Thyroid gland (tissue), 4 donors: ENCODE measurements at places on chromosomes 6 and 20. TPM values are rescaled to one million over a fixed set of nuclear protein-coding genes. Genes with fewer than 3 reads are reported as not detected.

CBLN4 gene
- total RNA-seq, result not detected

RCAN2 gene
- total RNA-seq, result 16.0 TPM

TMEM200A gene
- 4.6 TPM for total RNA-seq

WFDC10B gene
- not detected for total RNA-seq

LY86 gene
- total RNA-seq, result not detected

RAD21L1 gene
- not detected for total RNA-seq

TRIM40 gene
- total RNA-seq, result not detected

PRDM1 gene
- total RNA-seq, result 5.6 TPM

ARG1 gene
- total RNA-seq, result not detected

PPP1R3G gene
- 0.98 TPM for total RNA-seq

GGTLC1 gene
- 5.9 TPM for total RNA-seq

COQ3 gene
- 5.2 TPM for total RNA-seq

ZNF831 gene
- 2.3 TPM for total RNA-seq

HLA-F gene
- 81.3 TPM for total RNA-seq

HTR1E gene
- not detected for total RNA-seq
